ENCODE measurements at places on chromosomes 3 and 15.

DNA sequence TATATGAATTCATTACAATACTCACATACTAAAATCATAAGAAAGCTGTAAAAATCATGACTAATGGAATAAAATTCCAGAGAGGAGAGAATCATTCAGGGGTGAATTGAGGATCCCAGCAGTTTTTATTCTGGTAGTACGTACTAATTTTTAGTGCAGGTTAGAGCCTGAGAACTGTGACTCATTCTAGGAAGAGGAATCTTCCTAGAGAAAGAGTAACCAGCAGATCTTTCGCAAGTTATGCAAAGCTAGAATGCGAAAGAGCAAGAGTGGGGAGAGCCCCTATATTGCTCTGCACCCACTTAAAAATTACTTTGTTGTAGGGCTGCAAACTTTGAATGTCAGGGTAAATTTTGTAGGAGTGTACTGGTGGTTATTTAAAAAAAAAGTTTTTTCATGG, 303.6 kb upstream of the ARPP21 start:
- no peak for DNase-seq

DNA sequence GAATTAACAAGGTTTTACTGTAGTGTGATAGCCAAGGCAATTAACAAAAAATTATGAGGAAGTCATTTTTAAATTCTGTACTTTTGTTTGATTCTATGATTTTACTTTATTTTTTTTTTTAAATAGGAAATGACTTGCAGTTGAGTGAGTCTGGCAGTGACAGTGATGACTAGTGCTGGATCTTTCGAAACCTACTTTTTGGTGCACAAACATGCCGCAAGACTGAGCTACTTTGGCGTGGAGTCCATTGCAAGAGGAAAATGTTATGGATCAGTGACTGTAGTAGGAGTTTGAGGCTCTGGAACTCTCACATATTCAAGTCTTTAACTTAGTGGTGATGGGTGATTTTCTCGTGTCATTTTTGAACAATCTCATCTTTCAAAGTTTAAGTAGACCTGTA, 11.6 kb downstream of the EAF1 start:
- DNase-seq, result no peak

DNA sequence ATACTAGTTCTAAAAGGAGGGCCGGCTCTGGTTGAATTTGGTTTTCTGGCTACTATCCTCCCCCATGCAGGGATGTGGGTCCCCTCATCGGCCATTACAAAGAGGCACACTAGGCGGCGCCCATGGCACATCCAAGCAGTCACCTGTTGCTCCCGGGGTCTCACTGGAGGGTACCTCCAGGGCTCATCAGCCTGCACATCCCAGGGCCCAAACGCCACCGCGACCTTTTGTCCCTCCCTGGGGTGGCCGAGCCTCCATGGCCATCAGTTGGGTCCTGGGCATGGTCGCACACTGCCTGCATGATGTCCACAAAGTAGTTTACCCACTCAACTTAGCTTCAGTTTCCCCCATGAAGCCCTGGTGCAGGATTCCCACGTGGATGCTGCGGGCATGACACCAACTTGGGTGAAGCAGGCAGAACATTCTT, 28.3 kb downstream of the IDH3A start:
- DNase-seq, result no peak

DNA sequence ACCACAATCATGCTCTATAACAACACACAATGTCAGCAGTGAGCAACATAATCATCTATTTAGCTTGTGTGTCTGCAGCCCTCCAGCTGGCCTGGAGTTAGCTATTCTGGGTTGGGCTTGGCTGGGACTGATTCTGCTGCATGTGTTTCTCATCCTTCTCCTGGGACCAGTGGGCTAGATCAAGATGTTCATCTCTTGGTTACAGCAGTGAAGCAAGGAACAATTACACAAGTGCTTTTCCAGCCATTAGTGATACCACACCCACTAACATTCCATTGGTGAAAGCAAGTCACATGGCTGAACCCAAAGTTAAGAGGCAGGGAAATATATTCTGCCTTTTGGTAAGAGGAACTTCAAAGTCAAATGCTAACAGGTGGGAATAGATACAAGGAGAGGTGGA, 14.6 kb downstream of the NUDT16 start:
- DNase-seq, result no peak

GRCh38 chr15:63075015-63075983, 32.8 kb downstream of the TPM1 start:
- no peak for DNase-seq

GRCh38 chr3:174937478-174937877, 78.3 kb downstream of the NAALADL2 start:
- no peak for DNase-seq

DNA sequence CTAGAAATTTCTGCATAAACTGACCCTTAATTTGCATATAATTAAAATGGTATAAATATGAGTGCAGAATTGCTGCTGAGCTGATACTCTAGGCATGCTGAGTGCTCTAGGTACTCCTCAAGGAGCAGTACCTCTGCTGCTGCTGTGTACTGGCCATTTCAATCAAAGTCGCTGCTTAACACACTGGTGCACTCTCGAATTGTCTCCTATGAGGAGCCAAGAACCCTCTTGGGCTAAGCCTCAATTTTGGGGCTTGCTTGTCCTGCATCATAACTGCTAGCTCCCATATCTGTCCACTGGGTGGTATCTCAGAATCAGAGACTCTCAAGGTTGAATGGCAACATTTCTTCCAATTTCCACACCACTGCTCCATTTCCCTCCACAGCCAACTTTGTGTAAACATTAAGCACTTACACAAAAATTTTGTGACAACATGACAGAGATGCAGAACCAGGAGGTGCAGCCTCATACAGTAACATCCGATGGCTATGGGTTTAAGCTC, 82.5 kb downstream of the XXYLT1 start:
- DNase-seq, result no peak

- no peak for DNase-seq
Observed at GRCh38 chr3:34200576-34200975, 402.1 kb downstream of the PDCD6IP start.

DNA sequence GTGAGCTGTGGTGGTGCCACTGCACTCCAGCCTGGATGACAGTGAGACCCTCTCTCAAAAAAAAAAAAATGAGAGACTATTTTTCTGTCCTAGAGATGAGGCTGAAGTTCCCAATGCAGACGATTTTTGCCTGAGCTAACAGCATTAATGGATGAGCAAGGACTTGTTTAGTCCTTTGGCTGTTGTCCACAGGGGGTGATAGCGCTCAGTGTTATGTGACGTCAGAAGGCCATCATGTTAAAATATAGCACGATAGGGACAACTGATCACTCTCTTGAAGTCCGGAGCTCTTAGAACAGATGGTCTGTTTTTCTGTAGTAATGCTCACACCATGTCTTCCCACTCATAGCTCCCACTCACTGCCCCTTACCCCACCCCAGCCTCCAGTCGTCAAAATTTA, 6.8 kb downstream of the TRNT1 start:
- no peak for DNase-seq

DNA sequence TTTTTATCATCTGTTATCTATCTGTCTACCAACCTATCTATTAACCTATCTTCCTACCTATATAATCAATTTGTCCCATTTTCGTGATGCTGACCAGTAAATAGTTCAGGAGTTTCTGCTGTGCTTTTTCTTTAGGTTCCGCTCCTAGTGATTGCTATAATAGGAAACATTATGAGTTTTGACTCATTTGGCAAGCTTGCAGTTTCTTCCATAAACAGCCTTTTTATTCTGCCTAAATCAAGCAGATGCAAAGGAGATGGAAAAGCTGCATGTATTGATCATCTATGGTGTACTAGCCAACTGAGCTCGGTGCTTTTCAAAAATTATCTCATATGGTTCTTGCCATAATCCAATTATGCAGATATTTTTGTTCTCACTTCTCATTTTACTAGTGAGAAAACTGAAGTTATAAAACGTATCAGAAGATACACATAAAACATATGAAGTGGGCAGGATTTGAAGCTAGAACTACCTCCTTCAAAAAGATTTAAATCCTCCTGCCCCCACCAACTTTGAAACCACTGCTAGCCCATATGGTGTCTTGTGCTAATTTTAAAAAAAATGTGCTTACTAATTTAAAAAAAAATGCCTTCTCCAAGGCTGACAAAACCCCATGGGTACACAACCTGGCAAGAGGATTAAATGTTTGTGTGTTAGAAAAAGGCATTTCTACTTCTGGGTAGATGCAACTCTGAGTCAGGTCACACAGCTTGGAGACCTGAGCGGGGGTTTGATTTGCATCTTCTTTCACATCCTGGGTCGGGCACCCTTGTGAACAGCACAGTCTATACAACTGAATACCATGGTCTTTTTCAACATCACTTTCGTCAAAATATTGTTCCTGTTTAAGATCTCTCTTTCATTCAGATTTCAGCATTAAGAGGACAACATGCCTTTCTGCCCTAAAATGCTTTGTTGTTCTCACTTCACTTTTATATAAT, 267.0 kb downstream of the CHL1 start:
- no peak for DNase-seq

GRCh38 chr3:152317956-152318355, 49.2 kb downstream of the MBNL1 start:
- DNase-seq, result no peak

DNA sequence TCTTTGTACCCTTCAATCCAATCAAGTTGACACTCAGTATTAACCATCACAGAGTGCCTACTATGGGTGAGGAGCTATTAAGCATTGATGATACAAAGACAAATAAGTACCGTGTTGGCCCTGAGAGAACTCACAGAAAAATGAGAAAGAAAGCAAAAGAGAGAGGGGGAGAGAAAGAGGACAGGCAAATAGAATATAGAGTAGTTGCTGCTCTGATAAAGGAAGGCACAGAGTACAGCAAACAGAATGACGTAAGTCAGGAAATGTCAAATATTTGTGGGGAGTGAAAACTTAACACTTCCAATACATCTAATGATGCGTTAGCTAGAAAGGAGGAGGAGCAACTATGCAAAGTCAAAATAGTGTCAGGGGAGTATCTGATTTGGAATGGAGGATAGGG, 320.6 kb upstream of the KCNH8 start:
- no peak for DNase-seq

DNA sequence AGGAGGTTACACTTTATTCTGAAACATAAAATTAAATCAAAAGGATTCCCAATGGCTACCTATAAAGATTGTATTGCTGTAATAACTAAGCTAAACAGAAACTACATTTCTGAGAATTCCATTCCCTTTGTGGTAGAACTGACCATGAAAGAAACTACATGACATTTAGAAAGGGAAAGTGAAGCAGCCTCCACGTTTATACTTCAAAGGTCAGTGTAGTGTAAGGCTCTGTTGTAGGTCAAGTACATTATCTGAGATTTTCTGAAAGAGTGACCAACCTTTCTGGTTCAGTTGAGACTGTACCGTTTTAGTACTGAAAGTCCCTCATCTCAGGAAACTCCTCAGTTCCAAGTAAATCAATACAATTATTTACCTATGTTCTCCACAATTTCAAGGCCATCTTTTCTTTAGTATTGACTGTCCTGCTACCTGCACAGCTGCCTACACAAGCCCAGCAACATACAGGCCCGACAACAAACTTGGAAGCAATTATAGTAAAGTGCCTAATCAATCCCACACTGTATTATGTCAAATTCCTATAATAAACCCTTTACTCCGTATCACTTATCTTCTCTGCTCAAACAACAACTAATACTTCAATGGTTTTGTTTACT, 343.0 kb downstream of the PLOD2 start:
- DNase-seq, result no peak

DNA sequence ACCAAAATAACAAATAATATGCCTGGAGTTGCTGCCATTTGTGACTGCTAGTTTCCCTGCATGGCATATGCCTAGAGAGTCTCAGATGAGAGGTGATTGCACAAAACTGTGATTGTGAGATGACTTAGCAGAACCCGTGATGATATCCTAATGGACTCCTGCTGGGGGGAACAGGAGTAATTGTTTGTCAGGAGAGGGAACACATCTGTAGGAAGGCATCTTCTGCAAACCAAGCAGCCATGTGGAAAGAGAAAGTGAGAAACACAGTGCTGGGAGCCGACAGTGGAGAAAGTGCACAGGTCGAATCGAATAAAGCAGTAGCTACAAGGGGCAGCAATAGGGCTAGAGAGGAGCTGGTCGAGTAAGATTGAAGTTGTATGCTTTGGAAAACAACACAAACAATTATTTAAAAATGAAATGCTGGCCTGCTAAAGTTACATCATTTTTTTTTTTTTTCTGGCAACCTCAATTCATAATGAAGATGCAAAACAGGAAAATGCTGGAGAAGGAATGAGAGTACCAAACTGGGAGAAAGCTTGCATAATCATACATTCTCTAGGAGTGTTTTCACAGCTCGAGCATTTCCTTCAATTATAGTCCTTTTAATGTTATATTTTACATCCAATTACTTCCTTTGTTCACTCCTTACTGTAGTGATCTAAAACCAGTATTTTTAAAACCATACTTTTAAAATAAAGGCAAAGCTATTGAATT, 494.2 kb upstream of the AGTR1 start:
- no peak for DNase-seq

DNA sequence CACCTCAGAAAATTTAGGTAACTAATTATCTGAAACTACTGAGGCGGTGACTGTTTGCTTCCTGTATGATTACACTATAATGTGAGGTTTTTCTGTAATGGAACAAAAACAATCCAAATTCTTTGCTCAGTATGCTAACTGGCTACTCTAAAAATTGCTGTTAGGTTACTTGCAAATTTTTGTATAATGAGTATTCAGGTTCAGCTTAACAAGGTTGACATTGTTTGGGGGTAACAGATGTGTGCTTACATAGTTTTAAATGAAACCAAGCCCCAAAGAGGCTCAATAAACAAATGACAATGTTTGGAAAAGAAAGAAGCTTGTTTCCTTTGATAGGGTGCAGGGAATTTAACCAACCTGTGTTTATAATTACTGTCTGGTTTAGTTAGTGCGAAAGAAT, 414.5 kb upstream of the MDFIC2 start:
- no peak for DNase-seq

- DNase-seq, result no peak
Observed at GRCh38 chr3:48432411-48433371, 2.8 kb upstream of the PLXNB1 start.

DNA sequence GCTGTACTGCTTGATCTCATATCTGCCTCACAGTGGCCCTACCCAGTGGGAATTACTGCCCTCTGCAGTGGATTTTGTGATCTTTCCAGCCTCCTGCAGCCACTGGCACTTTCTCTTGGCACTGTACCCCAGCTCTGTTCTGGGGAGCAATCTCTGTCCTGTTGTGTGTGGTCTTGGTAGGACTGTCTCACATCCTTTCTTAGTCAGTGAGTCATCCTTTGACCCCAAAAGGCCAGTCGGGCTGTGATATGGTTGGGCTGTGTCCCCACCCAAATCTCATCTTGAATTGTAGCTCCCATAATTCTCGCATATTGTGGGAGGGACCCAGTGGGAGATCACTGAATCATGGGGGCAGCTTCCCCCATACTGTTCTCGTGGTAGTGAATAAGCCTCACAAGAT, 133.3 kb upstream of the TPM1 start:
- DNase-seq, result no peak

DNA sequence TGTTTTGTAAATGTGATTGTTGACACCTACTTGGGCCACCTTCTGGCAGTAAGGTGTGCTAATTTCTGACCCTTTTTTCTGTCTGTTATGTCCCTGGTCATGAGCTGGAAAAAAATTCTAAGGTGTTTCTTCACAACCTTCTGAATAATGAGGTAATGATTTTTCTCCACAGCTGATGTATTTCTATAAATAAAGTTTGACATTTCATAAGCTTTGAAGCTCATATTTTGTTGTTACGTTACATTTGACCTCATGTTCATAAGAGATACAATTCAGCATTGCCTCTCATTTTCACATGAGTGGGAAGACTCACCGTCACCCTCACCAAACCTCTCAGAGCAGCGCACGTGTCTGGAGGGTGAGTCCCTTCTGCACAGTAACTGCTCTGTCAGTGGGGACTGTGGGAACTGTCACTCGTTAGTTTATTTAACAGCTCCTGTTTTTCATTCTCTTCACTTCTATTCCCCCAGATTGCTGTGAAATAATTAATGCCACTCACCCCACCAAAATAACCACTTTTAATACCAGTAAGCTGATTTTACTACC, 140.9 kb downstream of the PLCL2 start:
- DNase-seq, result no peak

All from stimulated activated CD4-positive, alpha-beta T cell treated with anti-CD3 and anti-CD28 coated beads, Interleukin-1b, Interleukin-23, amount 100 ng/mL, for 1 hour (primary cell).